Non-pigmented ciliary epithelial cell (primary cell): ENCODE measurements at places on chromosomes 6 and 20.

- DNase-seq: no peak
Observed at GRCh38 chr6:164184410-164184809, 769.9 kb downstream of the QKI start.

DNA sequence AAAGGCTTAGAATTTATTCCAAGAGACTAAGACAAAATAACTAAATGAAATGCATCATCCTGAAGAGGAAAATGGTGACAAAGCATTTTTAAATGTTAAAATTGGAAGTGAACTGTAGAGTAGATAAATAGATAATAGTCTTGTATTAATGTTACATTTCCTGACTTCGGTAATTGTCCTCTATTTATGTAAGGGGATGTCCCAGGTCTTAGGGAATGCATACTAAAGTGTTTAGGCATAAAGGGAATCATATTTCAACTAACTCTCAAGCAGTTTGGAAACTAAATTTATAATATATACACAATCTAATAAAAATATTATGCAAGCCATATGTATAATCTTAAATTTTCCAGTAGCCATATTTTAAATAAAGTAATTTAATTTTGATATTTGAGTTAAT is 159.3 kb downstream of the WDR27 start:
- DNase-seq: no peak

DNA sequence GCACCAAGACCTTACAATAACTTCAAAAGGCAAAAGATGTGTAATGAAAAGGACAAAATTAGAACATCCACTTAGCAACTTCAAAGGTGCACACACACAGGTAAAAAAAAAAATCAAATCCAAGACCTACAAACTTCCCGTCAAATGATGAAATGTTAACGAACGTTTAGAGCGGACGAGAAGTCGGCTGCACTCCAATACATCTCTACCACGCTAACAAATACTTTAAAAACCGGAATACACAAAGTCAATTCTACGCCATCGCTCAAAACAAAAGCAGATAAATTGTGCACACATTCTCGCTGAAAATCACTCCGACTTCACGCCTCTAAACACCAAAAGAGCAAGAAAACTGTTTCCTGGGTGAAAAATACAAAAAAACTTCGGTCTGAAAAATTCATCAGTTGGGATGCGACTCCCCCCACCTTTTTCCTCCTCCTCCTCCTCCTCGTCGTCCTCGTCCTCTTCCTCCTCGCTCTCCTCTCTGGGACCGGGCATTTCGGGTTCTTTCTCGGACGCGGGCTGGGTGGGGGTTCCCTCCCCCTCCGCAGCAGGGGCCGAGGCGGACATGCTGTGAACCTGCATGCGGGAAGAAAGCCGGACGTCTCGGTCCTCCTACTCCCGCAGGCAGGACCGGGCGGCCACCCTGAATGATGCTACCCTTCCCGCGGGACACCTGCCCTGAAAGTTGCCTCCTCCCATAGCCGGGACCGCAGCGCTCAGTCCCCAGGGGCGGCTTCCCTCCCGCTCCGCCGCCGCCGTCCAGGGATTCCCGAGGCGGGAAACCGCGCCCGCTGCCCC is 712 bp downstream of the DEK start:
- DNase-seq: no peak

GRCh38 chr6:134691180-134691579 is 258.7 kb downstream of the ALDH8A1 start:
- no peak for DNase-seq

- no peak for DNase-seq
Observed at GRCh38 chr6:48068278-48069251, 42.4 kb downstream of the PTCHD4 start.

DNA sequence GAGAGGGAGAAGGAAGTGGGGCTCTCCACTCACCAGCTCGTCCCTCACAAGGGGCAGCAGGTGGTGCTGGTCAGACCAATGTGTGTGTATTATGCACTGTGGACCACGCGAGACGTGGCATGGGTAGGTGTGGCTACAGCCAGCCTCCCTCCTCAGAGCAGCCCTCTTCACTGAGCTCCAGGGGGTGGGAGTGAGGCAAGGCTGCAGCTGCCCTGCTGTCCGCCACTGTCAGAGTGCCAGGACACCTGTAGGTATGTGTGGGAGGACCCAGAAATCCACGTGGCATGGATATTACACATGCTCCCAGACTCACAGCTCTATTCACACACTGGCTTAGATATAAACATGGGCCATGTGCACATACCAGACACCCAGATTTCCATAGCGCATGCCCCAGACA is 90.3 kb downstream of the VEGFA start:
- DNase-seq: no peak

DNA sequence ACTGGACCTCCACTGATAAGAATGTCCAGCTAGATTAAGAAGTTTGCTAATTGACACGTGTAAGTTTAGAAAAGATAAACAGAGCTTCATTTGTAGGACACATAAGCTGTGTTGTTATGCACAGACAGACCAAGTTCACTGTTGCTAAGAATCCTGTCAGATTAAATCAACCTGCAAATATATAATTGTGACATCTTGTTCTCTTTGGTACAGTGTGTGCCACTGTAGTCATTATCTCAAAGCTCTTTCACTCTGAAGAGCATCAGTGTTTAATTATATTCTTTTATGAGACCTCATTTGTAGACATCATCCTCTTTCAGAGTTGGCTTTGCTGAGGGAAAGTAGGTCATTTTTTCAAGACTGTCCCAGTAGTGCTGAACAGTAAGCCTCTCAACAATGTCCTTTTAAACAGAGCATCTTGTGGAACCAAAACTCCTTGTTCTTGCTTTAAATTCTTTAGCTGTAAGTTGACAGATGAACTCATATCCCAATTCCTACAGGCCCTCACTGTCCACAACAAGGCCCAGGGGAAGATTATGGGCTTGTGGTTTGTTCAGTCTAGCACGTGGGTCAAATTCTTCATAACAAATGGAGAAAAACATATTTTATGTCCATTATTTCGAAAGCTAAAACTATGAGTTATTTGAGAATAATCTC is 252.4 kb downstream of the HDGFL1 start:
- no peak for DNase-seq

DNA sequence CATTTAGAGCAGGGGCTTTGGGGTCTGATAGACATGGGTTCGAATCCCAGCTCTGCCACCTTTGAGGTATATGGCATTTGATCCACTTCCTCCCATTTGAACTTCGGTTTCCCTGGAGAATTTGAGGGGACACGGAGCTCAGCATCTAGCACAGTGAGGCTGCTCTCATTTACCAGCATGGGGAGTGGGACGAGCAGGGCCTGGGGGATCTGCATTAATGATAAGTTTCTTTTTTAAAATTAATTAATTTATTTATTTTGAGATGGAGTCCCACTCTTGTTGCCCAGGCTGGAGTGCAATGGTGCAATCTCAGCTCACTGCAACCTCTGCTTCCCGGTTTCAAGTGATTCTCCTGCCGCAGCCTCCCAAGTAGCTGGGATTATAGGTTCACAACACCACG is 52.6 kb downstream of the VSTM2L start:
- DNase-seq: no peak

GRCh38 chr6:139927236-139927635 is 552.8 kb upstream of the CITED2 start:
- no peak for DNase-seq

DNA sequence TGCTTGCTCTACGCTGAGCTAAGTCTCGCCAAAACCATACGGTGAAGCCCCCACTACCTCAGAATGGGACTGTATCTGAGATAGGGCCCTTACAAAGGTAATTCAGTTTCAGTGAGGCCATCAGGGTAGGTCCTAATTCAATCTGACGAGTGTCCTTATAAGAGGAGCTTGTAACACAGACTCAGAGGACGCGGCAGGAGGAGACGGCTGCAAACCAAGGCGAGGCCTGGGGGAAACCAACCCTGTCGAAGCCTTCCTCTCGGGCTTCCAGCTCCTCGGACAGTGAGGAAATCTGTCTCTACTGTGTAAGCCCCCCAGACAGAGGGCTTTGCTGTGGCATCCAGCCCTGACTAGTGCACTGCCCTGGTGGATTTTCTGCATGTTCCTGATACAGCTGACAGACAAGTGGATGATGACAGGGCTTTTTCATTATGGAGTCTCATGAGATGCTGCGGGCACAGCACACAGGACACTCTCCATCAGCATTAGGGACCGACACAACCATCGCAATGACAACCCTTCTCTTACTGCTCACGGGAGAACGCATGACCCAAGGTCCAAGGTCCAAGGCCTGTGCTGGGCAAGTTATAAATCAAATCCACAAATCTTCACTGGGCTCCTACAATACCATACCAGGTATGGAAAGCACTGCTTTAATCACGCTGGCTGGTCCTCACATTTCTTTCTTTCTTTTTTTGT is 48.2 kb downstream of the SSR1 start:
- DNase-seq: no peak

DNA sequence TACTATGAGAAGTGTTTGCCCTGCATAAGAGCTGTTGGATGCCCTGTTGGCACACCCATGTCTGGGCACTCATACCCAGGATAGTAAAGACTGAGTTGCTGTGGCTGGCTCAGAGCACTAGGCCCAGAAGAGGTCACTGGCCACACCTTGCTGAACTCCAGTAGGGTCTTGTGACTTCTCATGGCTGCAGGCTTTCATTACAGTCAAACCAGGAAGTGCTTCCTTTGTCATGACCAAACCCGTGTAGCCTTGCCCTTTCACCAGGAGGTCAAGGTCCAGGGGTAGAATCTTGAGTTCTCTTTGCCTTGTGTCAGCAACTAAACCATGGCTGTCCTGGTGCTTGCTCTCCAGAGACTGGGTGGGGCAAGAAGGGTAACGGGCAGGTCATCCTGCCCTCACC is 49.5 kb downstream of the CD164 start:
- DNase-seq: no peak

- DNase-seq: no peak
Observed at GRCh38 chr6:151412909-151413308, 21.6 kb upstream of the ZBTB2 start.

DNA sequence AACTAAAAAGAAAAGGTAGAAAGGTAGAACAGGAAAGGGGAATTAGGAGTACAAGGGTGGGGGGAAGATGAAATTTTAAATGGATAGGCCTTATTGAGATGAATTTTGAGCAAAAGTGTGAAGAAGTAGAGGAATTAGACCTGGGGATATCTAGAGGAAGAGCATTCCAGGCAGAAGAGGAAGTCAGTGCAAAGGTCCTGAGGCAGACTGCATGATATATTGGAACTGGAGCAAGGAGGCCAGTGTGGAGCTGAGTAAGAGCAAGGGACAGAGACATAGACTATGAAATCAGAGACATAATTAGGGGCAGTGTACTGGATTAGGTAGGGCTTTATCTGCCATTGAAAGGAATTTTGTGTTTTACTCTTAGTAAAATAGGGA is 40.4 kb downstream of the MAPK14 start:
- no peak for DNase-seq

GRCh38 chr20:31704225-31705119 is 18.2 kb downstream of the BCL2L1 start:
- no peak for DNase-seq

- no peak for DNase-seq
Observed at GRCh38 chr6:17393892-17394631, 667 bp downstream of the CAP2 start.

- no peak for DNase-seq
Observed at GRCh38 chr6:27049863-27050781, 197.4 kb upstream of the PRSS16 start.

DNA sequence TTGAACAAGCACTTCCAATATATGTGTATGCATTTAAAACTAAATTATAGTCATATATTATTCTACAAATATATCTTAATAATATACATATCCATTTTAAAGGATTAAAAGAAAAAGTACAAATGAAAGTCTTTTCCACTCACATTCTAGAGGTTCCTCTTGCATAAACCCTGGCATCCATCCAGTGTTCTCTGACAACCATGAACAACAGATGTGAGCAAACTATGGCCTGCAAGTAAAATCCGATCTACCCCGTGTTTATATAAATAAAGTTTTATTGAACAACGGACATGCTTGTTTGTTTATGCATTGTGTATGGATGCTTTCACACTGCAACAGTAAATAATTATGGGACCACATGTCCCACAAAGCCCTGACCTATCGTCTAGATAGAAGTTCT is 1122.3 kb downstream of the EPHA7 start:
- no peak for DNase-seq

DNA sequence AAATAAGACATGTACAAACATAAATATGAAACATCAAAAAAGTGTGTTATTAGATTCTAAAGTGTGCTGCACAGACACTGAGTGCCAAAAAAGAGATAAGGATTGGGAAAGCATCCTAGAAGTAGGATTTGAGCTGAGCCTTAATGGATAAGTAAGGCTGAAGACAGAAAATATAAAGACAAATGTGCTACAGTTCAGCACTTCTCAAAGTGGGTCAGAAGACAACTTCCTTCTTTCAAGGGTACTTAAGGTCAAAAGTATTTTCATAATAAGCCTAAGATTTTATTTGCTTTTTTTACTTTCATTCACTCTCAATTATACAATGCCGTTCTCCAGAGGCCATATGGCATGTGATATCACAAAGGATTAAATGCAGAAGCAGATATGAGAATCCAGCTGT is 16.8 kb downstream of the USP45 start:
- DNase-seq: no peak

GRCh38 chr20:63177134-63177784 is 38.7 kb downstream of the YTHDF1 start:
- DNase-seq: no peak

- no peak for DNase-seq
Observed at GRCh38 chr20:38144974-38145728, 19.9 kb downstream of the TGM2 start.

DNA sequence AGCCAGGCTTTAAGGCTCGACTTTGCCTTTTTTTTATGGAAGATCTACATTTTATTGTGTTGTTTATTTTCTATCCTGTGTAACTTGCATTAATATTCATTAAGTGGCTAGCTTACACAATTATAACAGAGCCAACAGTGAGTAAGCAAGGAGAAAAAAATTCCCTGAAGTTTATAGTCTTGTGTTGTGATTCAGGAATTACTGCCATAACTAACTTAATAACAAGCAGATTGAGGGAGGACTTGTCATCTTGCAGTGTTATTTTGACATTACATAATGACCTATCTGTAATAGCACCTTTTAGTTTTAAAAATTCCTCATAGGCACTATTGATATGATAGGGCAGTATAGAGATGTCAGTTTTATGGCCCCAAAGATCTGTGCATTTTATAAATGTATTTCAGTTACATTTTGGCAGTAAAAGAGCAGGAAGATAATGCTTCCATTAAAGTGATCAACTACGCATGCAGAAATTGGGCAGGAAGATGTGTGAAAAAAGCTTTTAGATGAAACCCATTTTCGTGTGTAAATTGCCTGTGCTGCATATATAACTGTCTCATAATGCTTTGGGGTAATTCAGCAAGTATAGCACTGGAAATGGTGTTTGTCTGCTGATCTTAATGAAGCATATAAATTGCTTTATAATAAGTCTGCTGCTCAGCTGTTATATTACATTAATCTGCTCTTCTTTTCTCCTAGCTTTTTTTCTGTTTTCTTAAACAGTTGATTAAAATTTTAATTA is 123.0 kb downstream of the SMAP1 start:
- no peak for DNase-seq

DNA sequence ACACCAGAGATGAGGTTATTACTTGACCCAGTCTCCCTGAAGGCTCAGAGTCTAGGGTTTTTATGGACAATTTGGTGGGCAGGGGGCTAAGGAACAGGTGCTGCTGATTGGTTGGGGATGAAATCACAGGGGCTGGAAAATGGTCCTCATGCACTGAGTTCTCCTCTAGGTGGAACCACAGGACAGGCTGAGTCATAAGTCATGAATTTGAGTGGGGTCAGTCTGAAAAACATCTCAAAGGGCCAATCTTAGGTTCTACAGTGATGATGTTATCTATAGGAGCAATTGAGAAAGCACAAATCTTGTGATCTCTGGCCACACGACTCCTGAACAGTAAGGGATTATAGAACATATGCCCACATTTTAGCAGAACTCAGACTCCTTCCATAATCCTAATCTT is 5.9 kb upstream of the MRS2 start:
- no peak for DNase-seq
